Activated naive CD4-positive, alpha-beta T cell treated with anti-CD3 and anti-CD28 coated beads, Interleukin-2, amount 50 U/mL, for 16 hours (primary cell): ENCODE measurements at places on chromosomes 6 and 20.

DNA sequence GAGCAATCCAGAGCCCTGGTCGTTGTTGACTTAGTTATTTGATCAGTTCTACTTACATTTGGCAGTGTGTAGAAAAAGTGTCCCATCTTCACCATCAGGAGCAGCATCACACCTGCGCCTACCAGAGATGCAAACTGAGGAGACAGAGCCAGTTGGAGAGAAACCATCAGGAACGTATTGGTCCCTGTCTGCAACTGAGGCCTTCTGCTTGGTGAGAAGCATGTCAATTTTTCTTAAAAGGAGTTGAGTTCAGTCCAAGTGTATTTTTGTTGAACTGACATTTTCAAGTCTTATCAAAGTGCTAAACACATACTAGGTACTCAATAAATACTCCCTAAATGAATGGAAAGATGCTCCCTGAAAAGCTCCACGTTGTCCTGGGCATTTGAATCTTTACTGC, 47.9 kb upstream of the SRPK1 start:
- no peak for DNase-seq

DNA sequence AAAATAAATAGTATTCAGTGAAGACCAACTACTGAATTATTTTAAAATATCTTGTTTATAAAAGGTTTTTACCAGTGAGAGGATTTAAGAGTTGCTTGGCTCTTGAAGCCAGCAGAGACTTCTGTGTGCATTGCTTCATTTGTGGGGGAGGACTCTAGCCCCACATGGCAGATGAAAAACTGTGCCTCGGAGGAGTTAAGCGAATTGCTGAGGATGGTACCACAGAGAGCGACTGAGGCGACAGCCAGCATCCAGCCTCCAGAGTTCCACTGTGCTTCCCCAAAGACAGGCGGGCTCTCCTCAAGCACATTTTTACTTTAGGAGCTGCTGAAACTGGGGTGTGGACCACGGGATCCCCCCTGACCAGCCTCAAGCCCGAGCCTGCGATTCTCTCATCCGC, 80.7 kb downstream of the THBS2 start:
- no peak for DNase-seq

GRCh38 chr6:139659196-139659595, 284.7 kb upstream of the CITED2 start:
- DNase-seq = no peak

DNA sequence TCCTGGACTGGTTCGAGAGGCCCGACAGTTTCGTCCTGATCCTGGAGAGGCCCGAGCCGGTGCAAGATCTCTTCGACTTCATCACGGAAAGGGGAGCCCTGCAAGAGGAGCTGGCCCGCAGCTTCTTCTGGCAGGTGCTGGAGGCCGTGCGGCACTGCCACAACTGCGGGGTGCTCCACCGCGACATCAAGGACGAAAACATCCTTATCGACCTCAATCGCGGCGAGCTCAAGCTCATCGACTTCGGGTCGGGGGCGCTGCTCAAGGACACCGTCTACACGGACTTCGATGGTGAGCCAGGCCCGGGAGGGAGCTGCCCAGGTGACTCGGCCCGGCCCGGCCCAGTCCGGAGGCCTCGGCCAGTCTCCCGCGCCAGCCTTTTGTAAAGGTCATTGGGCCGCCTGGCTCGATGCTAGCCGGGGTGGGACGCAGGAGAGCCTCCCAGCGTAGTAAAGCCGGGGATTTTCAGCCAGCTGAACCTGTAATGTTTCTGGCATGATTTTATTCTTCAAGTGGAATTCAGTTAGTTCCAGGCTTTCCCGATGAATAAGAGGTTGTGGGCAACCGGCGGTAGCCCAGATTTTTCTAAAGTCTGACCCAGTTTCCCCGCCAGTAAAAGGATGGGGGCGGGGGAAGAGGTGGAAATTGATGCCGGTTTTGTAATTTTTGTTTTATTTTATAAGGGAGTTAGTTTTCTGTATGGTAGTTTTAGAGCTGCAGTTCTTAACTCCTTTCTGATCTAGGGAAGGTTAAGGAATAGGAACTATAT, 1.4 kb downstream of the PIM1 start:
- DNase-seq = peak; percentile 41

DNA sequence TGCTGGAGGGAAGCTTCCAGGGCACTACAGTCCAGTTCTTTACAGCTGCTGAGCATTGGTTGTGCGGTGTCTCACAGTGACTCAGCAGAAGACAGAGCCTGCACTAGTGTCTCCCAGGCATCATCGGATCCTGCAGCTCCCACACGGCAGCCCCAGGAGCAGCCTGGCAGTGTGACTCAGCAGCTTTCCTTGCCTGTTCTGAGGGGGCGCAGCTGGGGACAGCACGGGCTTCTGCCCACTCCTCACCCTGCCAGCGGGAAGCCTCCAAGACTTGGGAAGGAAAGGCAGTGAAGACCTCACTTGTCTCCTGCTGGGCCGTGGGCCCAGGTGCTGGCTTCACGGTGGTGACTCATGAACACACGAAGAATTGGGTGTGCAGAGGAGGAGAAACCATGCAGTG, 165.4 kb downstream of the SYNDIG1 start:
- DNase-seq = no peak

GRCh38 chr6:100472674-100473073, 8.0 kb upstream of the SIM1 start:
- DNase-seq = no peak

DNA sequence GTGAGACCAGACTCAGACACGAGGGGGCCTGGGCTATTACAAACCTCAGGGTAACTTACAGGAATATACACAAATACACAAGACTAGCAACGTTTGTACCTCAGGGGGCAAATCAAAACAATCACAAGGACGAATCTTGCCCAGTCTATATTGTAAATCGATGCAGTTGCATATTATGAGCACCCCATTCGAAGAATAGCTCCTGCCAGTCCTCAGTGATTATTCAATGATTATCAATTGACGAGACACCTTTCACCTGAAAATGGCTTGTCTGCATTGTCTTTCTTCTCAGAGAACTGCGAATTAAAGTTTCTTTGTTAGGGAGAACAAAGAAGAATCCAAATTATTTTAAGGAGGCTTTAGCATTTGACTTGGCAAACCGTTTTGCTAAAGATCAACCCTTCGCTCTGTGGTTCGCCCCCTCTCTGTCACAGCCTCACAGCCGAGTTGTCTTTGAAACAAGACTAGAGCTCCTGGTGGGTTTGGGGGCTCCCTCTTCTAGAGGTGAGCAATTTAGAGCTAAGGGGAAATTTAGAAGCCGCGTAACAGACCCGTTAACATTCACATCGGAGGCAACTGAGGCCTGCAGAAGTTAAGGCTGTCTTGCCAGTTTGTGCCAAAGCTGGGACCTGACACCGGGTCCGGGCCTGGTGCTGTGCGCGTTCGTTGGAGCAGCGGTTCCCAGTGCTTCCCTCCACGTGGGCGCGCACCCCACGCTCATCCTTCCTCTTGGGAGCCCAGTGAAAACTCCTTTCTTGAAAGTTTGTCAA, 24.9 kb upstream of the MAP3K7 start:
- DNase-seq = no peak

GRCh38 chr6:54586251-54586650, 260.3 kb upstream of the FAM83B start:
- no peak for DNase-seq

- no peak for DNase-seq
Measured at GRCh38 chr6:119791736-119792135, 442.2 kb upstream of the MAN1A1 start.

DNA sequence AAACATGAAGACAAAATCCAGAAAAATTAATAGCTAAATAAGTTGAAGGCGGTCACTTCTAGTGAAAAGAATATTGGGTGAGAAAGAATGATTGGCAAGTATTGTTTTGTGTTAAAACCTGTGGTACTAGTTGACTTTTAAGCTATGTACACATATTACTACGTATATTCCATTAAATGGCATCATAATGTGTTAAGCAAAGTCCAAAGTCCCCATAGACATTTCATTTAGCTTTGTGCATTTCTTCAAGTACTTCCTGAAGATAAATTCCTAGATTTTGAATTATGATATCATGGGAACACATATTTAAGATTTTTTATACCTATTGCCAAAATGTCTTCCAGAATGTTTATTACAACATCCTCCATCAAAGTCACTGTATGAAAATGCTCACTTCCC, 272.7 kb upstream of the IRAK1BP1 start:
- DNase-seq = no peak

DNA sequence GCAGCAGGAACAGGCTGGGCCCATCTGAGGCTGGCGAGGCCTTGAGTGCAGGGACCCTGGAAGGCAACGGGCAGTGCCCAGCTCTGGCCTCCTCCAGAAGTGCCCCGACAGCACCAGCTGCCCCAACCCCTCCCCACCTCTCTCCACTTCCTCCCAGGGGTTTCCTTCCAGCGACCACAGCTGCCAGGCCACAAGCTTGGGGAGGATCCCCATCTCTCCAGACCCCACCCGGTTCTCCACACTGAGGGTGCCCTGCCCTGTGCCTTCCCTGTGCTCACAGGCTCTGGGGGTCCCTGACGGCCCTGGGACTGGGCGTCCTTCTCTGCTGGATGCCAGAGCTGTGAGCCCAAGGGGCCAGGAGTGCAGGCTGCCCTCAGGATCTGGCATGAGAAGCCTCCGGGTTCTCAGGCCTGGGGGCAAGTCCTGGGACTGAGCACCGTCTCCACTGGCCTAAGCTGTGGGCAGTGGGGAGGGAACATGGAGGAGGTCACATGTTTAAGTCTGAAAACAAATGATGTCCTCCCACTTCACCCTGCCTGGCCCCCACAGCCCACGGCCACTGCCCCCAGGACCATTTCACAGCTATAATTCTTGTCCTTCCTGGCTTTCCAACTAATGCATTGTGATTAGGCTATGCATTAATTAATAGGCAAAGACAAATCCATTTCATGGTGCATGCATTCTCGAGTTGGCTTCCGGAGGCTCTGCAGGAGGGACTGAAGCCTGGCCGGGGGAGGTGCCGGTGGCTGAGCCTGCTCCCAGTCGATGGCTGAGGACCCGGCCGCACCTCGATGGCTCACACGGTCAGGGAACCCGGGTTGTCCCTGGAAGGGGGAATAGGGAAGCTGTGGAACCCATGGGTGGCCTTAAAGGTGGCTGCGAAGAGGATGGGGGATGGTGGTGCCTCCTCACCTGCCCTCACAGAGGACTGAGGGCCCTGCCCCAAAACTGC, 24.4 kb downstream of the BHLHE23 start:
- DNase-seq = no peak

- DNase-seq = no peak
Measured at GRCh38 chr20:7843613-7844012, 96.6 kb downstream of the HAO1 start.

GRCh38 chr6:43934803-43935602, 165.0 kb downstream of the VEGFA start:
- no peak for DNase-seq

DNA sequence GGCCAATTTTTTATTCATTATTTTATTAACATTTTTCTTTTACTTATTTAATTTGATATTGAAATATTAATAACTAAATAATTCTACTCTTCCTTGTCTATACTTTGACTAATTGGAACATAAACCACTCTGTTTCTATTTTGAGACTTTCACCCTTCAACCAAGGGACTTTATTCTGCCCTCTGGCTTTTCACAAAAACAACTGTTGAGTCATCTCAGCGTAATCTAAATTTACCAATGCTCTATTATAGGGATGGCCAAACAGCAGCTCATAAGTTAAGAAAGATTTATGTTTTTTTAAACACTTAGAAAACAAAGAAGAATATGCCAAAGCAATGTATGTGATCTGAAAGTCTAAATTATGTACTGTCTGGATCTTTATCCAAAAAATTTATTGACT, 46.7 kb downstream of the DOP1A start:
- DNase-seq = no peak

GRCh38 chr20:53980031-53980465, 90.3 kb downstream of the BCAS1 start:
- DNase-seq = no peak

GRCh38 chr6:3750317-3751076, 1.0 kb downstream of the PXDC1 start:
- DNase-seq = no peak

- peak; percentile 29 for DNase-seq
Measured at GRCh38 chr6:21595285-21596144, 2.0 kb downstream of the SOX4 start.

DNA sequence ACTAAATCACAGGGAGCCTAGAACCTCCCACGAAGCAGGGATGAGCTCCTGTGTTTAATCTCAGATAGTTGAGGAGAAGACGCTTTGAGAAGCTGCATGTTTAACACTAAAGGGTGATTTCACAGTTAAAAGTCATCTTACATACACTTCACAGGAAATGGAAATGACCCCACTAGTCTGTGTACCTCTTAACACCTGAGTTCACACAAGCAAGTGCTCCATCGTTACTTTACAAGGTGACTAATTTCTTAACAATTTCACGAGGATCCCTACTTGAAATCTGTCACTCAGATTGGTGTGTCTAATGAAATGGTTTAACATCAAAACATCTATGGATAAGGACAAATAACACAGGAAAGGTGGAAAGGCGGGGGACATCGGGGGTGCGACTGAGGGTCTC, 93.8 kb upstream of the RPS6KA2 start:
- DNase-seq = no peak

DNA sequence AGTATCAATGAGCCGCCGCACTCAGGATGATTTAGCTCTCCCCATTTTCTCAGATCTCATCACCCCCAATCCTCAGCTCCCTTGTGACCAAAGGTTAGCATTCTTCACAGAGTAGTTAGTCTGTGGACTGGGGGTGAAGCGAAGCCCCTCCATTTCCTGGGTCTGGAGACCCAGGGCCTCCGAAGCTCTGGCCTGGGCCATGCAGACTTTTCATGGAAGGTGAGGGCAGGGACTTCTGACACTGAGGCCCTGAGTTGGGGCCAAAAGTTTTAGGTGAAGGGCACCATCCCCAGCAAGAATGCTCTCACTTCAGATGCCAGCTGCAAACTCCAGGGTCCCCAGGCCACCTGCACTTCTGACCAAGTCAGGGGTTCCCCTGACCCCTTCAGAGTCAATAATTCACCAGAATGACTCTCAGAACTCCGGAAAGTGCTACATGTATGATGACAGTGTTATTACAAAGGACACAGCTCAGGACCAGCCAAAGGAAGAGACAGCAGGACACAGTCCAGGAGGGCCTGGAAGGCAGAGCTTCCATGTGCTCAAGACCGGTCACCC, 65.7 kb upstream of the DUSP22 start:
- no peak for DNase-seq

DNA sequence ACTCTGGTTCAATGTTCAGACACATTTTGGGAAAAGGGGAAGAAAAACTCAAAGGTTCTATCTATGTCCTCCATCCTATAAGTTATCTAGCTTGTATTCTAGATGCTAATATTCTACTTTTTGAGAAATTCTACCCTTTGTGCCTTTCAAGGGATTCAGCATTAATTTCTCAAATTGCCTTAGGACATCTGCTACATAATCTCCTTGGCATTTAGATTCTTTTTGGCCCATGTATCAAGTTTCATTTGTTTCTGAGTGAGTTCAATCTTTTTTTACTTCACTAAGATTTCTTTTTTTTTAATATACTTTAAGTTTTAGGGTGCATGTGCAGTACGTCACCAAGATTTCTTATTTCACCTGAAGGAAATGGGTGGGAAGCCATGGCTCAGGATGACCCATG, 232.7 kb upstream of the TENT5A start:
- DNase-seq = no peak

GRCh38 chr6:3013486-3013885, 13.8 kb downstream of the NQO2 start:
- no peak for DNase-seq

GRCh38 chr6:20447581-20448132, 46.0 kb downstream of the E2F3 start:
- DNase-seq = no peak

GRCh38 chr20:59185809-59186208, 22.2 kb downstream of the ZNF831 start:
- DNase-seq = no peak
